GM13976 (cell line): ENCODE measurements at places on chromosomes 2 and 18.

GRCh38 chr2:233287871-233288270, 19.7 kb upstream of the SAG start:
- DNase-seq, result no peak

GRCh38 chr2:42812899-42813479, 20.6 kb upstream of the HAAO start:
- DNase-seq, result no peak

GRCh38 chr18:44229693-44230108, 451.0 kb upstream of the SETBP1 start:
- no peak for DNase-seq

- no peak for DNase-seq
These were observed 1012.4 kb upstream of the CRIM1 start for GRCh38 chr2:35343135-35343534.

GRCh38 chr2:145692971-145693478, 1173.1 kb upstream of the ZEB2 start:
- DNase-seq, result no peak
